ENCODE measurements at places on chromosomes 7 and 10.

GRCh38 chr7:103074519-103075336, at the start of the genes ARMC10 and FBXL13:
Gene ARMC10 (plus strand): TSS chr7:103075140. CDS start chr7:103075273, 133 bp downstream.
Gene FBXL13 (minus strand): TSS chr7:103074796.
- DNase-seq: peak; percentile 92

DNA sequence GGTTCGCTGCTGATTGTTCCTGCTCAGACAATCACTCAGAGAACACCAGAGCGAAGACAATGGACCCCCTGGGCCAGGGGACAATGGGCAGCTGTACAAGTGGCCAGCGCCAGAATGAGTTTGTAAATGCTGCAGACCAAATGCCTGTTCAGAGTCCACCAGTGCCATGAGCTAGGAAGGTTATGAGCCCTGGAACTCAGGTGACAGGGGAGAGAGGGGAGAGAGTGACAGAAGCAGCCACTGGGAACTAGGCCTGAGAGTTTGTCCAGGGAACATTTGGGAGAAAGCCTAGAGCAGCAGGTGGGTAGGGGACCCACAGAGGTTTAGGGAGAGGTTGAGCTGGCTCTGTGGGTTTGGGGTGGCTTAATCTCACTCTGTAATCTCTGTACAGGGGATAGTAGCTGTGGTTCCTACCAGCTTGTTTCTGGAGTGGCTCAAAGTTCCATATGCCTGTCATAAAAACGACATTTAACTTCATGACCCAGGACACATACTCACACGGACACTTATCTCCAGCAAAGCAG, 60.4 kb downstream of the C10orf105 start:
- no peak for DNase-seq

- DNase-seq: no peak
Measured at GRCh38 chr7:128240696-128241386, at the start of gene LEP. Gene LEP (plus strand): TSS chr7:128241278. CDS start chr7:128252019, 10,741 bp downstream.

DNA sequence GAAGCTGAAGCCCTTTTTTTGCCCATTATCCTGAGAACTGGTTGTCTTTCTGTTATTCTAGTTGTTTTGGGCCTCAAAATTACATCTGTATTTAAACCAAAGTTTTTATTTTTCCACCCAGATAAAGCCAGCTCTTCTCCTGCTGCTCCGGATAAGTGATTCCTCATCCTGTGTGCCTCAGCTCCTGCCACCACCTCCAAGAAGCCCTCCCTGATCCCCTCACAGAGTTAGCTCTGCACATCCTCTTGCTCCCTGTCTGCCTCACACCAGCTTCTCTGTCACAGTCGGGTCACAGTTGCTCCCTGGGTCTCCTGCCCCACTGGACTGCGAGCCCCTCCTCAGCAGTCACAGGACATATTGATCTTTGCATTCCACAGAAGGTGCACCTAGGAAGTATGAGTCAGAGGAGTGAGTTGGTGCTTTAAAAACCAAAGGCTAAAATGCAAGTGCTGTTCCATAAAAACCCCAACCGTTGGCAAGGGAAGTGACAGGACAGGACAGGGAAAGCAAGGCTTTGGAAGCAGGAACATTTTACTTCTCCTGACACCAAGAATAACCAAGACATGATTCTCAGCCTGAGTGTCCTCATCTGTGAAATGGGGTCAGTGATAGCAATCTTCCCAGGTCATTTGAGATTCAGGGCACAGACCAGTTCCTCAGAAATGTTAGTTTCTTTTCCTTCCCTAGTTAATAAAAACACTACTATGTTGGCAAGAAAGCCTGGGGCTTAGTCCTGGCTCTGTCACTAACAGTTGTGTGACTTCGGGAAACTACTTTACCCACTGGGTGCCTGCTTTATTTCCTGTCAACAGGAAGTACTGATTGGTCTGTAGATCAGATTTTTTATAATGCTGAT, 36.5 kb upstream of the EEPD1 start:
- no peak for DNase-seq

DNA sequence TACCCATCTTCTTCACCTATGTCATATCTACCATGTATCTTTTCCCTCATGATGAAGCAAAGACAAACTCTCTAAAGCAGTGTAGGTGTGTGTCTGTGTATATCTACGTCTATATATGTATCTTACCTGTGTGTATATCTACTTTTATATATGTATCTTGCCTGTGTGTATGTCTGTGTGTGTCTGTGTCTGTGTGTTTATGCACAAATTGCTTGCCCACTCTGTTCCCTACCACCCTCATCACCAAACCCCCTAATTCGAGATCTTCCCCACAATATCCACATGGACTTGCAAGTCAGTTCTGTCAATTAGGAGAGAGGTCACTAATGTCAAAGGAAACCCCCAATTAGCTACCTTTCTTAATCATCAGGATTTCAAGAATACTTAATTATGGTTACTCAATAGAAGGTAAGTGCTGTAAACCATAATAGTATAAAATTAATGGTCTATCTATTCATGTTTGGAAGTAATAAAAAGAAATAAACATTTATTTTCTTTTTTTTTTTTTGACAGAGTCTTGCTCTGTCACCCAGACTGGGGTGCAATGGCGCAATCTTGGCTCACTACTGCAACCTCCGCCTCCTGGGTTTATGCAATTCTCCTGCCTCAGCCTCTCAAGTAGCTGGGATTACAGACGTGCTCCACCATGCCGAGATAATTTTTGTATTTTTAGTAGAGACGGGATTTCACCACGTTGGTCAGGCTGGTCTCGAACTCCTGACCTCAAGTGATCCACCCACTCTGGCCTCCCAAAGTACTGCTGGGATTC, 43.6 kb downstream of the ANKRD61 start:
- DNase-seq: no peak

DNA sequence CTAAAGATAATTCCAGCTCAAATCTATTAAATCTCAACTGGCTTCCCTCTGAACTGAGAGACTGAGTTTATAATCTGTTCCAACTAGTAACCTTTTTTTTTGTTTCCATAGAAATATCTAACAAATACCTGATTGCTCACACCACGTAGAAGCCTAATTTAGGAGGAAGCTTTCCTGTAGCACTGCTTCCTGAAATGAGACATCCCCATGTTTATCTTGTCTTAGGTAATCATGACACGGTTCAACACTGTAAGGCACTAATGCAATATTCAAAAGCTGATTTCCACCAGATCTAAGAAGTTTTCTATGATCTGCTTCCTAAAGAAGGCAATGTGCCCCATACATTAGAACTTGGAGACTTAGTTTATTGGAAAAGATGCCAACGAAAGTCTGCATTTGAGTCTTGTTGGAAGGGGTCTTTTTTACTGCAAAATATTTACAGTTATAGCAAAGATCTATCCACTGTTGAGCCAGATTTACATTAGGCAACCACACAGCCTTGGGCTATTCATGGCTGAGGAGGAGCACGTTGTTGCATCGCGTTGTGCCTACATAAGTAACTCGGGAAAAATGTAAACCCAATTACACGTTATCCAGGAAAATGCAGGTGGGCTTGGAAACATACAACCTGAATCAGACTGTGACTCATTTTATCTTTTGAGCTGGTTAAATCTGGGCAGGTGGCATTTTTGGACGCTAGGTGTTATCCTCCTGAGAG, 66.3 kb downstream of the VIPR2 start:
- DNase-seq: no peak

DNA sequence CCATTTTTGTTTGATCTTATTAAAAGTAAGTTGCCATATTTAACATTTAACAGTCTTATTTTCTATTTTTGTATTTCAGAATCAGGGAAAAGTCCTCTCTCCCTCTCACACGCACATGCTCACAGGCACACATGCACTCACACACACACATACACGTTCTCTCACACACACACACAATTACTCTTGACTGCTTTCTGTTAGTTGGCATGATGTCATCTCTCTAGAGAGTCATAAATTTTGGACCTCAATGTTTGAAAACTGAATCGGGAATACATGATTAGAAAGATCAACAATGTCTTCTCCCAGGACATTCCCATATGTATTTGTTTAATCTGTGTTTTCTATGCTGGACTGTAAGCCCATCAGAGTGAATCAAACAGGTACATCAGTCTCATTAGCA, 165.7 kb upstream of the AHR start:
- no peak for DNase-seq

DNA sequence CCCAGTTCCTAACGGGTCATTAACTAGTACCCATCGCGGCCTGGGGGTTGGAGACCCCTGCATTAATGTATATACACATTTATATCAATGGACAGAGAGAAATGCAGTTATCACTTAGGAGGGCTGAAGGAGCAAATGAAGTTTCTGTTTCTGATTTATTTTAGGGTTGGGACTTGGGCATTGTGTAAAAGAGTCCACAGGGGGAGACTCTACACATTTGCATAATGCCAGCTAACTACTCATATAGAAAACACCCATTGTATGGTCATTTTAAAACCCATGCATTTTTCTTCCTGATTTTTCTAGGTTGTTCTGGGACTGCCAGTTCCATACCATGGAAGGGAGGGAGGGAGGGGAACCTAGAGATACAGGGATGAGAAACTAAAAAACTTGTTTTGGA, 23.5 kb downstream of the BCCIP start:
- DNase-seq: no peak

- DNase-seq: no peak
Measured at GRCh38 chr10:7686351-7687171, 16.6 kb upstream of the ITIH2 start.

GRCh38 chr10:112653215-112653614, 206.2 kb downstream of the VTI1A start:
- DNase-seq: no peak
